ENCODE measurements at places on chromosomes 7 and 10.

DNA sequence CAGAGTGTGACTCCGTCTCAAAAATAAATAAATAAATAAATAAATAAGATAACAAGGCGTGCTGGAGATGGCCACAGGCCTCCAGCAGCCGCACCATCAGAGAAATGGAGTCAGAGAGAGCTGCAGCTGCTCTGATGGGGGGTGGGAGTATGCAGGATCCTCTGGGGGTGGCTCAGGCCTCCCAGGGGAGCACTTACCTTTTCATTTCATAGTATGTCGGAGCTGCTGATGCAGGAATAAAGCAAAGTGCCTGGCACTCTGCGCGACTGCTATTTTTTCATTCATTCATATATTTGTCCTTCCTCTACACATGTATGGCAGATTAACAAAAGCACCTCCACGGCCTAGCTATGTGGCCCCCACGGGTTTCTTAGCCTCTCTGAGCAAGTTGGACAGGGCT is 175.9 kb downstream of the CUX1 start:
- DNase-seq = no peak

DNA sequence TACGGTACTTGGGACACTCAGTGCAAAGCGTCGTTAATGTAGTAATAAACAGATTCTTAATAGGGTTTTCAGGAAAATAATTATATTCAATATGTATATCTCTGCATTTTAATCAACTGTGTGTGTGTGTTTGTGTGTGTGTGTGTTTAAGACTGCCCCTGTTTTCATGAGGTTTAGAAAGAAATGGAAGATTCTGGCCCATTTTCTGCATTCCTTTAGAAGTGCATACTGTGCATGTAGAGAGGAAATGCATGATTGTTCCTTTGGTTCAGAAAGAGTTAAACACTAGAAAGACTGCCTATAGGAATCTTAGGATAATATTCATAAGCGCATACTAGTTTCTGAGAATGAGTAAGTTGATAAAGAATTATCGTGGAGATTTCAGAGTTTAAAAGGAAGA is 975 bp downstream of the CNTNAP2 start:
- DNase-seq = no peak

DNA sequence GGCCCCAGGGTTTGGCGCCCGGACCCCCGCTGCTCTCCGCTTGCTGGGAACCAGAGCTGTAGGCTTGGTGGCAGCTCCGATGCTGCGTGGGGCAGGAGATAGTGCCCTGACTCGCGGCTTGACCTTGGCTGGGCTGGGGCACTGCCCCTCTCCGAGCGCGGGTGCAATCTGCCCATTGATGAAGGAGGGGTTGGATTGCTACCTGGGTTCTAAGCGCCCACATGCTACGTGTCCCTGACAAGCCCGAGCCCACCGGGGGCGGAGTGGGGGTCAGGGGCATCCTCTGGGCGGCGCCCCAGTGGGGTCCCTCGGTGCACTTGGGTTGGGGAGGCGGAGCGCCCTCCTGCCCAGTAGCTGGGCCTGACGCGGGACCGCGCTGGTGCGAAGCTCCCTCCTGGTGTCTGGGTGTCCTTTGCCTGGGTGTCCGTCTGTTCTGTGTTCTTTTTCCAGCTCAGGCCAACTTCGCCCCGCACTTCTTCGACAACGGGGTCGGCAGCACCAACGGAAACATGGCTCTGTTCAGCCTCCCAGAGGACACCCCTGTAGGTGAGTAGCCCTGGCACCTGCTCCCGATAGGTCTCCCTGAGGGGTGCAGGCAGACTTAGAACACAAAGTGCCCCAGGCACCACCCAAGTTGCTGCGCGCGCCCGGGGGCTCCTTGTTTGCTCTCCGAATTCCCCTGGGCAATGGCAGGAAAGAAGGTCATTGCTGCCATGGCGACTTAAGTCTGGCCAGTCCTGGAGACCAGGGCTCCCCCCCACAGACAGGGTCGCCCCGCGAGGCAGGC is 900 bp downstream of the CDHR1 start:
- DNase-seq = no peak

DNA sequence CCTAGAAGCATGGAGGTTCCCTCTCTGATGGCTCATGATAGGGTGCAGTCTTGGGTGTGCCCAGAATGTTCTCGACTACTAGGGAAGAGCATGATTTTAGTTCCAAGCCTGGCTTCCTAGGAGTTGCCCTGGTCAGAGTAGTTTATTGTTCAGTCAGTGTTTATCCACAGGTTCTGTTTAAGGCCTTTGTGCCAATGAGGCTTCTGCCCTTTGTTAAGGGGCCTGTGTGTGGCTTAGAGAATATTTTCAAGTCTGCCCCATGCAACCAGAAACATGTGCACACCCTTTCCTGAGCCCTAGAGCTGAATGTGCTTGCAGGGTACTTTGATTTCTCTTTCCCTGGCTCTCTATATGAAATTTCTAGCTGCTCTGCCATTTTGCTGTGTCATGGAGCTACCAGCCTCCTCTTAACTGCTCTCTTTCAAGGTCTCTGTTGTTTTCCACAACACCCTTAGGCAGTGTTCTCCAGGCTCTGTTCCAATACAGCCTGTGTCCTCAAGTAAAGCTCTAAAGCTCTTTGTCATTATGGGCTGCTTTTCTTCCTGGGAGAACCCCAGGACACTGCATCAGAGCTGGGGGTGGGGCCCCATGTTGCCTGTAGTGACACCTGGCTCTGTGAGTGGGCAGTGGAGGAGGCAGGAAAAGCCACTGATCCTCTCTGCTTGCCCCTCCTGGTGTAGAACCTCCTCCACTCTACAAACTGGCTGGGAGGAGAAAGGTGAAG is 34.1 kb upstream of the TSPAN33 start:
- no peak for DNase-seq

- DNase-seq = no peak
These were observed 230.3 kb upstream of the MEOX2 start for GRCh38 chr7:15916681-15917380.

- no peak for DNase-seq
These were observed 66.8 kb downstream of the TMEM168 start for GRCh38 chr7:112723416-112723815.

DNA sequence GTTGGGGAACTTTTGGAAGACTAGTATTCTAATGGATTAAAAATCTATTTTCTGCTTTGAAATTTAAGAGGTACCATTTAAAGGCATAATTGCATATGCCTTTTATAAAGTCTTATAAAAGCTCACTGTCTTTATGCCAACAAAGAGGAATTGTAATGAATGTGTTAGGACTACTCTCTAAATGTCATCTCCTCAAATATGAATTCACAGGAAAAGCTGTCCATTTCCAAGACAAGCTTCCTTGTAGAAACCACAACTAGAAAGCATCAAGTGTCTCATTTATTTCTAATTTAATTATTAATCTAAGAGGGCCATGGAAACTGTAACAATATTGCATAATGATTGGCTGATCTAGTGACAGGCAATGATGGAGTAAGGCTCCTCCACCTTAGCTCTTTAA is 130.2 kb downstream of the COL28A1 start:
- no peak for DNase-seq

DNA sequence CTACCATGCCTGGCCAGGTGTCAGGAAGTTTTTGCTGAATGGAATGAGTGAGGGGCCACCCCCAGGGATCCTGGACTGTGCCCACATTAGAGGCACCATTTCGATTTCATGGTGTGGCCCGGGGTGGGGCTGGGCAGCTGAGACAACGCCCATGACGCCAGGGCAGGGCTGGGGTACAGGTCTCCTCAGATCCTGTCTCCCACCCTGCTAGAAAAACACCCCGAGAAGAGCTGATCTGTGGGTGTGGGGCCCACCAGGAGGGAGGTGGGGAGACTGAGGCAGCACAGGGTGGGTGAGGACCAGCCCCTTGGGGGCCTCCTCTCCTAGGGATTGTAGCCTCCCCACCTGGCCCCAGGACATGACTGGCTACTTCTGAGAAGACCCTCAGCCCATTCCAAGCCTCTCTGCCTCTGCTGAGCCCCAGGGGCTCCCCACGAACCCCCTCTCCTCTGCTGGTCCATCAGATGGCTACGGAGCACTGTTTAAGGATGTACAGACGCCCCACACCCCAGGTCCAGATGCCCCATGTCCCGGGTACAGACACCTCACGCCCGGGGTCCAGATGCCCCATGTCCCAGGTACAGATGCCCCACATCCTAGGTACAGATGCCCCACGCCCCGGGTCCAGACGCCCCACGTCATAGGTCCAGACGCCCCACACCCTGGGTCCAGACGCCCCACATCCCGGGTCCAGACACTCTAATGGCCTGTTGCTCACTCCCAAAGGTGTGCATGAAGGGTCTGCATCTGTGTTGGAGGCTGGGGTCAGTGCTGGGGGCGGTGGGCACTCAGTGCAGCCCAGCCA is 99.4 kb downstream of the MICALL2 start:
- no peak for DNase-seq

GRCh38 chr7:150333659-150334058 is 7.8 kb downstream of the RARRES2 start:
- DNase-seq = no peak

DNA sequence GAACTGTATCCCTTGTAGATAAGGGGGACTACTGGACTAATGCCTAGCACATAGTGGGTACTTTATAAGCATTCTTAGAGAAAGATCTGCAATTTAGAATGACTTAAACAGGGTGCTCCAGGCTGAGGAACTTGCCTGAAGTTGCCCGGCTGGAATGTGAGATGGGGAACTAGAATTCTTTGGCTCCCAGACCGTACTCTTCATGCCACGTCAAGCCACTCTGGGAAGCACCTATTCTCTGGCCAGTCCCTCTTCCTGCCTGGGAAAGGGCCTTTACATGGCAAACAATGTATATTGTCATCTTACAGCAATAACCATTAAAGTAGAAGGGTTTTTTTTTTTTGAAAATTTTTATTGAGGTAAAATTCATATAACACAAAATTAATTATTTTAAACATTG is 34.5 kb downstream of the ATXN7L1 start:
- DNase-seq = no peak
